ENCODE measurements at places on chromosomes 2 and 18. TPM values are rescaled to one million over a fixed set of nuclear protein-coding genes. Genes with fewer than 3 reads are reported as not detected.

C2orf15 gene
- 5.7 TPM for total RNA-seq

CHN1 gene
- total RNA-seq = 37.9 TPM

DDX18 gene
- total RNA-seq = 91.3 TPM

EVX2 gene
- not detected for total RNA-seq

GRCh38 chr18:5840547-5840946 is 54.8 kb downstream of the TMEM200C start:
- DNase-seq = no peak

GRCh38 chr2:169756342-169756741 is 22.7 kb downstream of the KLHL23 start:
- no peak for DNase-seq

DNA sequence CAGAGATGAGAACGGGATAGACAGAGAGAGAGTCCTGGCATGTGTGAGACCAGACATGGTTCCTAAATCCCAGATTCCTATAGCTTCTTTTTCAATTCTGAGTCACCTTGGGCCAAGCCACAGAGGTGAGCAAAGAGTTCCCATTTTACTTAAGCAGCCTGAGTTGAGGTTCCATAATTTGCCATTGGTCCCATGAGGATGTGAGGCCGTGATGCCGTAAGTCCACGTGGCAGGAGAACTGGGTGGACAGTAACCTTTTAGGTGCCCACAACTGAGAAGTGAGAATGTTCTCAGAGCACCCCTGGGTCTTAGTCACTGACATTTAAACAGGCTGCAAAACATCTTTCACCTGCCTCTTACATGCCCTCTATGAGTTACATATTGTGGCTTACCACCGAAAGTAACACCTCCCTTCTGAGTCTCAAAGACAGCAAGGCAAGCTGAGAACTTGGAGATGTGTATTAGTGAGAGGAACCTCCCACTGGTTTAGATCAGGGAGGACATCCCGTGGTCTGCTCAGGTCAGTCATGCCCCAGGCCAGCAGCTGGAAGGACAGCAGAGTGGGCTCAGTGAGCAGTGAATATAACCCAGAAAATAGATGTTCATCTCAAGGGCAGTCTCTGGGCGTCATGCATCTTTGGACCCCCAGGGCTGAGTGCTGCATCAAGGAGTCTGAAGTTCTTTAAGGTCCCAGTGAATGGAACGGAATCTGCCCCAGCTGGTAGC is 127.9 kb upstream of the LGALSL start:
- DNase-seq = no peak

GRCh38 chr18:39489431-39489830 is 1923.8 kb upstream of the CELF4 start:
- DNase-seq = no peak

GRCh38 chr2:108552566-108552965 is 18.3 kb downstream of the LIMS1 start:
- no peak for DNase-seq

Measured in H7 (cell line).